Erythroblast (primary cell): ENCODE measurements at places on chromosomes 13 and 19.

- DNase-seq, result no peak
Measured at GRCh38 chr13:109211616-109212015, 574.8 kb downstream of the IRS2 start.

- DNase-seq, result no peak
Measured at GRCh38 chr13:38662362-38662761, 24.5 kb upstream of the FREM2 start.

- DNase-seq, result no peak
Measured at GRCh38 chr13:38670627-38671026, 16.2 kb upstream of the FREM2 start.

- no peak for DNase-seq
Measured at GRCh38 chr19:48444936-48445200, 915 bp upstream of the GRWD1 start.

DNA sequence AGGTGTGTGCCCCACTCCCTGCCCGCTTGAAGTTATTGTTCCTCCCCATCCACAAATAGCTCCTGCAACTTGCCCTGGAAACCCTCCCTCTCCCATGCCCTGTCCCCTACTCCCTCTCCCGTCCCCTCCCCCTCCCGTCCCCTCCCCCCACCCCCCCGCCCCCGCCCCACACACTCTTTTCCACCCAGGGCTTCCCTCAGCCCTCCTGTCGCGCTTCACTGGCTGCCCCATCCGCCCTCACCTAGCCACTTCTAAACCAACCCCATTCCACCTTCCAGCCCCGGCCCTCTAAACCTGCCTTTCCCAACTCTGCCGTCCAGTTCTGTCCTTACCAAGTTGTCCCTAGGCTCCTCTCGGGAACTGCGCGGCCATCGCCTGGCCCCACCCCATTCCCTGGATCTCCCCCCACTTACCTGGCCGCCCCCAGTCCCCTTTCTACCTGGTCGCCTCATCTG is 993 bp downstream of the RGL3 start:
- no peak for DNase-seq

GRCh38 chr13:33135097-33135496 is 118.9 kb downstream of the KL start:
- DNase-seq, result no peak

- DNase-seq, result no peak
Measured at GRCh38 chr19:30153326-30154210, 211.5 kb downstream of the URI1 start.

- DNase-seq, result no peak
Measured at GRCh38 chr19:50361290-50362029, 4.0 kb downstream of the NAPSA start.

DNA sequence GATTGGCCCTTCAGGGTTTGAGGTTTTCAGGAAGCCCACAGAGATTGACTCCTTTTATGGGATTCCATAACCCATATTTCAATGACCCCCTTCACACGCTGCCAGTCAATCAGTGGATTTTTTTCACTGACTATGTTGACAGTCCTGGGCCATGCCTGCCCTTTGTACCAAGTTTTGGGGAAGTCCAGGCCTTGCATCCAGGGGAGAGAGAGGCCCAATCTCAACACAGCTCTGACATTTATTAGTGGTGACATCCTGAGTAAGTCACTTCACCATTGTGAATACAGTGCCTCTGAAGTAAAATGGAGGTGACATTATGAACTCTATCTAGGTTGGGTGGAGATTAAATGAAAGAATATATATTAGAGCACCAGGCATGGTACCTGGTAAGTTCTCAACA is 181.1 kb downstream of the NUFIP1 start:
- DNase-seq, result no peak

DNA sequence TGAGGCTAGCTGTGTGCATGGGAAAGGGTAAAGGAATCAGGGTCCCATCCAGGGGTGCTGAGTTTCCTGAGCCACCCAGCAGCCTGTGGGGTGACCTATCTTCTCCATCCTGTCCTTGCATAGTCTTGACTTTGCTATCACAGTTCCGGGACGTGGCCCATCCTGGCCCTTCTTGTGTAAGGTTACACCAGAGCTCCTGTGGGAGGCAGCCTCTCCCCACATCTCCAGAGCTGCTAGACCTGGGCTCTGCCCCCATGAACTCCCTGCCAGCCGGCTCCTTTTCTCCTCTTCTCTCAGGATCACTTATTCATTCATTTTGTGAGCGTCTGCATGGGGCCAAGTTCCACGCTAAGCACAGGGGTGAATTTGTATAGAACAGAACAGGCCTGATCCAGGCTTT is 238.9 kb downstream of the TSHZ3 start:
- no peak for DNase-seq

DNA sequence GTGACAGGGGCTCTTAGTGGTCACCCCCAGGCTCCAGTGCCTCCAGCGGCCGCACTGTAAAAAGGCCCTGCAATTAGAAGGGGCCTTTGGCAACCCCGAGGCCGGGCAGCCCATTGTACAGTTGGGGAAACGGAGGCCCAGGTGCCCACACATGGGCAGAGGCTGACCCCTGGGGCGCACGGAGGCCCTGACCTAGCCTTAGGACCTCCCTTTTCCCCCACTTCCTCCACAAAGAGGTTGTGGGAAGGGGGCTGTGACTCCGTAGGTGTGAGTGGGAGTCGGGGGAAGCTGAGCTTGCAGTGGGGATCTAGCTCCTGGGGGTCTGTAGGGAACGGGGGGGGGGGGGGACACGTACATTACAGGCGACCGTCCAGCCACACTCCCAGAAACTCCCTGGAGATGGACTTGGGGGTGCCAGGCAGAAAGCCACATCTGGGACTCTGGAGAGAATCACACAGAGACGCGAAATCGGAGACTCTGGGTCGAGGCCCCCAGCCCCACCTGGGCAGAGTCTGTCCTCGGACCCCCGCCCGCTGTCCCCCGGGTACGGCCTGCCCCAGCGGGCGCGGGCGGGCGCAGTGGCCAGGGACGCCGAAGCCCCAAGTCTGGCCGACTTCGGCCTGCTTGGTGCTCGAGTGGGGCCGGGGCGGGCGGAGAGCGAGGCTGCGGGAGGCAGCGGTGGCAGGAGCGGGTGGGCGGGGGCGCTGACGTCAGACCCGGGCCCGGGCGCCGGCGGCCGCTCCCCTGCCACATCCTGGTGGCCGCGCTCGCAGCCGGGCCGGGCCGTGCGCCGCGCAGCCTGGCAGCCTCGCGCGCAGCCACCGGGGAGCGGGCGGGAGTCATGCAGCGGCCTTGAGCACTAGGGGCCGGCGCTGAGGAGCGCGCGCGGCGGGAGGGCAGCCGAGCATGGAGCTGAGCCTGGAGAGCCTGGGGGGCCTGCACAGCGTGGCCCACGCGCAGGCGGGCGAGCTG is at the start of gene ONECUT3:
TSS of gene ONECUT3 (plus strand) at position 750 of the 972 bp plus-strand sequence. CDS start at position 907, 157 bp downstream.
- no peak for DNase-seq

DNA sequence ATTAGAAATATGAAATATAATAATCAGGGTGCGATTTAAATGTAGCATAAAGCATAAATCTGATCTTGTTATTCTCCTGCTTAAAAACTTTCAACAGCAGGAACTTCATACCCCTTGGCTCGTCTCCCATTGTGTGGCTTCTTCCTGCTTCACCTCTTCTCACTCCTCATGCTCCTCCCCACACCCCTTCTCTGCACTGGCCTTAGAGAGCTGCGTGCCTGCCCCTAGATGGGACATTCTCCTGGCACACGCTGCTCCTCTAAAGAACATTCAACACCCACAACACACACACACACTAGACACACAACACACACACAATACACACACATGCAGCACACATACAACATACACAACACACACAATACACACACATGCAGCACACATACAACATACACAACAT is 104.6 kb upstream of the RAP2A start:
- peak; percentile 50 for DNase-seq

GRCh38 chr19:32671883-32672593 is 2.9 kb downstream of the ANKRD27 start:
- peak; percentile 91 for DNase-seq

- DNase-seq, result no peak
Measured at GRCh38 chr13:44816701-44817100, 172.6 kb downstream of the NUFIP1 start.

- DNase-seq, result no peak
Measured at GRCh38 chr19:43699506-43700394, 16.1 kb upstream of the IRGC start.

DNA sequence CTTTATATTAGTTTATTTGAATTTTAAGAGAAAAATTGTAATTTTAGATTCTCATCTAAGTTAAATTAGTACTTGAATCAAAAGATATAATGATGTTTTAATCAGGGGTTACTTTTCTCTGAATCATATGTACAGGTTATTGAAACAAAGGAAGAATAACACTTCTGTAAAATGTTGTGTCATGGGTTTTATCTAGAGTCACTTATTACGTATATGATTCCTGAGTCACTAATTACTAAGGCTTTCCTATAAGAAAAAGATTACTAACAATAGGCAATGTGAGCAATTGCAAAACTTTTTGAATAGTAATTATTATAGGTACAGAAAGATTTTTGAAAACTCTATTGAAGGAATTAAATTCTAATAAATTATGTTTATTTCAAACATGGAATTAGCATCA is 99.2 kb upstream of the KLF5 start:
- DNase-seq, result no peak

GRCh38 chr13:109760951-109761350 is 25.4 kb downstream of the IRS2 start:
- no peak for DNase-seq

DNA sequence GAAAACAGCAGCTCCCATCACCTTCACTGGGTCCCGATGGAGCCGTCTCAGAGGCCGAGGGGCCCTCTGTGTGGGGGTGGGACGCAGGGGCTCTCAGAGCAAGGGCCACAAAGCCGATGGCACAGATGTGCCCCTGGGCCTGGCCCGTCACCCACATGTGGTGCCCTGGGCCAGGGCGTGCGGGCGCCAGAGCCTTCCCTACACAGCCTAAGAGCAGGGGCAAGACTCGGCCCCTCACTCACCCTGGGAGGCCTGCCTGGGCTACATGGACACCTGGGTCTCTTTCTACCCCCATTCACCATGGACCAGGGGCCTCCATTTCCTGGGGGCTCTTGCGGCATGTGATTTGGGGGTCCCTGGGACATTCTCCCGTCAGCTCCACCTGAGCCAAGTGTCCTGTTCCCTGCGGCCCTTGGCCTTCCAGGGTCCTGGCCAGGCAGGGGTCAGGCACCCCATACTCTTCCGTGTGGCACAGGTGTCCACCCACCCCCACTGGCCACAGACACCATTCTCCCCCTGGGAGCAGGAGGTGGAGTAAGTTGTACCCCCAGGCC is 10.0 kb downstream of the COMP start:
- no peak for DNase-seq

GRCh38 chr19:10648360-10648759 is 5.8 kb upstream of the ILF3 start:
- DNase-seq, result no peak

GRCh38 chr13:94495806-94496205 is 16.3 kb upstream of the DCT start:
- DNase-seq, result no peak

DNA sequence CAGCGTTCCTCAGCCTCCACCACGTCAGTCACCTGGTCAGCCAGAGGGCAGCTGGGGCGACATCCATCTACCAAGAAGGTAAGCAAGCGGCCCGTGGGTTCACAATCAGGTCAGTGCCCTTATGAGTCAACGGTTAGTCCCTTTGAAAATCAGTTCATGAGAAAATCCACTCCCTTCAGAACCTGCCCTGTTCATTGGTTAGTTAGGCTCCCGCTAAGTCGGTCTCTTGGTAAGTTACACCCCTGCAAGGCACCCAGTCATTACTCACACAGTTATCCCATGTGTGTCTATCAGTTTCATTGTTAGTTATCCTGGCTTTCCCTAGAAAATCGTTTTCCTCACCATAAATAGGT is 564 bp downstream of the SIGLECL1 start:
- DNase-seq, result no peak

DNA sequence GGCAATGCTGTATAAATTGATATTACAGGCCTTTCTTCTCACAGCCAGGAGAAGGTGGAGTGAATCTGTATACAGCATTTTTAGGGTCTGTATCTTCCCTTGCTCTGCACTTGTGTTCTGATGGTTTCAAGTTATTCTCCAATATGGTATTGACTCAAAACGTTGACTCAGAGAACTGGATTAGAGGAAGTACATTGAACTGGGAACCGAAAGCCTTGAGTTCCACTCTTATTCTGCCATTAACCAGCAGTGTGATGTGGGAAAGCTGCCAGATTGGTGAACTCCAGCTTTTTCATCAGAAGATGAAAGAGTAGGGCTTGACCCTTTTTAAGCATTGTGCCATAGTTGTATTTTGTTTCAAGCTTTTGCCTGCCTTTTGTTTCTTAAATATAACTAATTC is 167.7 kb downstream of the SPRY2 start:
- no peak for DNase-seq

GRCh38 chr13:36395280-36395679 is 37.0 kb upstream of the CCNA1 start:
- peak; percentile 26 for DNase-seq

DNA sequence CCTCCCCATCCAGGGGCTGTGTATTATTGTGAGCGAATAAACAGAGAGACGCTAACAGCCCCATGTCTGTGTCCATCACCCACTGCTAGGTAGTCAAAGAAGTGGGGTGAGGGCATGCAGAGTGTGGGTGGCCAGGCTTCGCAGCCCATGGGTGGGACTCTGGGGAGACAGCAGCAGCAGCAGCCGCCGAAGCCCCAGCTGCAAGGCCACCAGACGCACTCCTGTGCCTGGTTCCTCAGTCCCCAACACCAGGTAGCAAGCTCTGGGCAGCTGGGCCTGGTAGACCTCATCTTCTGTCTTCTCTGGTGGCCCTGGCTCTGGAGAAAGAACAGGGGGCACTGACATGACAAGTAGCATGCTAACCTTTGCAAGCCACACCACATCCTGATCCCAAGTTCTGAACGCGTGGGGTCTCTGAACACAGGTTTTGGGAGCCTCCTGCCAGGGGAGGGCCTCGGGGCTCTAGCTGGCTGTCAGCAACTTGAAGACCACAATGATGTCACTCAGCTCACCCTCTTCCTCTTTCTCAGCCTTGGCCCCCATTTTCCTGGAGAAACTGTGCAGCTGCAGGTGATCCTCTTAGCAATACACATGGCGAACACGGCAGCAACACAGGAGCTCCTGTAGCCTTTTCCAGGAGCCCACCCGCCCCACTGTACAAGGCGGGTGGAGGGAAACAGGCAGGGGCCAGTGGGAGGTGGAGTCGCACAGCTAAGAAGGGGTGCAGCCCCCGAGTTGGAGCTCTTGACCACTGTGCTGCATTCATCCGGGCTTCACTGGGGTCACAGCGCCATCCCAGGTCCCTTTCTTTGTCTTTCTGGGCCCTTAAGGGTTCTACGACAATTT is 5.8 kb downstream of the FUZ start:
- DNase-seq, result no peak

- no peak for DNase-seq
Measured at GRCh38 chr13:76928456-76928855, 19.9 kb upstream of the ACOD1 start.
